Esophagus mucosa (tissue), 1 donor: ENCODE measurements at places on chromosomes 1 and 21.

GRCh38 chr1:42937836-42938644 lies 20.6 kb downstream of the SLC2A1 start:
- ATAC-seq = peak; percentile 19

- ATAC-seq = no peak
Observed at GRCh38 chr1:20371411-20371810, 80.7 kb downstream of the VWA5B1 start.

DNA sequence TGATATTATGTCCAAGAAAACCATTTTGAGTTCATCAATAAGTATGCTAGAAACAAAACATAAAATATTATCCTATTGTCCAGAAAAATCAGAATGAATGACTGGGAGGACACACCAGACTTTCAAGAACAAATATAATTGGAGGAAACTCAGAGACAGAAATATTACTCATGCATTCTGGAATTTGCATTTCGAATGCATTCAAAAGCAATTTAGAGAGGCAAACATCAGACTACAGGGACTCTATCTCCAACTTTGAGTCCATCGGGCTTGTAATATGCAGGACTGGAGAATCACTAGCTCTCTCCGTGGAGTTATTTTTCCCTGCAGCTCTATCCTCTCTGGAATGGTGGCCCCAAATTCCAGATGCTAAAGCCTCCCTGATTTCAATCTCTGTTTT lies 161.8 kb downstream of the CDC42BPA start:
- no peak for ATAC-seq

- ATAC-seq = no peak
Observed at GRCh38 chr1:1094981-1095380, 20.9 kb upstream of the RNF223 start.

- no peak for ATAC-seq
Observed at GRCh38 chr1:245969283-245969682, 537.8 kb downstream of the SMYD3 start.

- no peak for ATAC-seq
Observed at GRCh38 chr1:71179997-71180396, 99.2 kb upstream of the ZRANB2 start.
